ENCODE measurements at places on chromosomes 7 and 10.
A peak's percentile ranks its signal among the peaks of the same experiment; 100 is the strongest.

- no peak for DNase-seq
These were observed 289.0 kb downstream of the PLXDC2 start for GRCh38 chr10:20105236-20105635.

- DNase-seq: no peak
These were observed 128.5 kb downstream of the BTAF1 start for GRCh38 chr10:92052088-92052487.

DNA sequence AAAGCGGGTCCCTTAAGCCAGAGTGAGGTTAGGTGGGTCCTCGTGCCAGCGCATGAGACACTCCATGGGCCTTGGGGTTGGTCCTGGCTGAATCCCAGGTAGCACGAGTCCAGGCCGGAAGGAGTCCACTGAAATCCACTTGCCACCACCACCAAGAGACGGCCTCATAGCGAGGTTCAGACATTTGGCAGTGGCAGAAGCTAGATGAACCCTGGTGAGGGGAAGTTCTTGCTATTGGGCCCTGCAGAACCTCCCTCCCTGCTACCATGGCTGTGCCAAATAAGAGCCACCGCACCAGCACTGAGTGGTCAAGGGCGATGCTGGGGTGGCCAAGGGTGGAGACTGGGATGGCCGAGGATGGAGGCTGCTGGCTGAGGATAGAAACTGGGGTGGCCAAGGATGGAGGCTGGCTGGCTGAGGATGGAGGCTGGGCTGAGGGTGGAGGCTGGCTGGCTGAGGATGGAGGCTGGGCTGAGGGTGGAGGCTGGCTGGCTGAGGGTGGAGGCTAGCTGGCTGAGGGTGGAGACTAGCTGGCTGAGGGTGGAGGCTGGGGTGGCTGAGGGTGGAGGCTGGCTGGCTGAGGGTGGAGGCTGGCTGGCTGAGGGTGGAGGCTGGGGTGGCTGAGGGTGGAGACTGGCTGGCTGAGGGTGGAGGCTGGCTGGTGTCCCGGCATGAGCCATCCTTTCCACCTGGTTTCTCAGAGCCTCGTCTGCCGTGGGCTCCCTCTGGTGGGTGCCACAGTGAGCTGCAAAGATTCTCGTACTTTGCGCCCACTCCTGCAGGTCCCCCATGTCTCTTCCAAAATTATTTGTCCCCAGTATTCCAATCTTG lies 88.2 kb downstream of the ELFN1 start:
- no peak for DNase-seq

DNA sequence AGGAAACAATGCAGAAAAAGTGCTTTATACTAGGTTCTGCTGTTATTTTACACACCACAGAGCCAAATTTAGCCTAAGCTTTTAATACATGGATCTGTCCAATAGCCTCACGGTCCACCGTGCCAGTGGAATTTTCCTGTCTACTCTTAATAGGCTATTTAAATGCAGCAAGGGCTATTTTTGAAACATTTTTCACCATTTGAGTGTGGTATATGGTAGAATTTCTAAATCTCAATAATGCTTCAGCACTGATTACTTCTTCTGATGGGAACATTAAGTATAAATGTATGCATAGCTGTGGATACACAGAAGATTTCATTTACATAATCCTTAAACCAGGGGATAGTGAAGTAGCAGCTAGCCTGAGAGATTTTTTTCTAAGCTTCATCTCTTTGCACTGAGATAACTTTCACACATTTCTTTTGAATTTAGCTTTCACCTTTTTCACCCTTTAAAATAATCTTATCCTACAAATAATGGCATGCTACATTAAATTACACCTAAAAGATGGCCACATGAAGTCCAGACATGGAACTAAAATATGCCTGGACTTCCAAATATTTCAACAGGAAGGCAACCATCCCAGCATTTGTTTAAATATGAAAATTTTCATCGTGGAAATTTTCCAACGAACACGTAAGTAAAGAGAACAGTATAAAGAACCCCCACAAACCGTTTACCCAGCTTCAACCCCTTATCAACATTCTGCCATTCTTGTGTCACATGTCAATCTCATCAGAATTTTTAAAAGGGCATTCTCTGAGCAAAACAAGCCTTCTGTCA lies 45.4 kb downstream of the AMPH start:
- DNase-seq: no peak

DNA sequence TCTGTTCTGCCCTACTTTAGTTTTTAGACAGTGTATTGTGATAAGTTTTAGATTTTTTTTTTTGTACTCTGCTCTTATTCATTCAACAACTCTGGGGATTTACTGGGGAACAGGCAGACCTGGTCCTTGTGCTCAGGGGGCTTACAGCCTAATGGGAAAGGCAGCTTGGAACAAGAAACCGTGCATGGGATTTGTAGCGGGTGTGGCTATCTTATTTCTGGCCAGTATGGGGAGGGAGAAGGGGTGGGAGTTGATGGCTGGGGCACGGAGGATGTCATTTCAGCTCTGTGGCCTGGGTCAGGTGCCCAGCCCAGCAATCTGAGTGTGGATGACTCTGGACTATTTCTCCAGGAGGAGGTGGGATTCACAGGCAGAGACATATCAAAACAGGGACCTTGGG lies 47.0 kb downstream of the GRK5 start:
- DNase-seq: no peak

DNA sequence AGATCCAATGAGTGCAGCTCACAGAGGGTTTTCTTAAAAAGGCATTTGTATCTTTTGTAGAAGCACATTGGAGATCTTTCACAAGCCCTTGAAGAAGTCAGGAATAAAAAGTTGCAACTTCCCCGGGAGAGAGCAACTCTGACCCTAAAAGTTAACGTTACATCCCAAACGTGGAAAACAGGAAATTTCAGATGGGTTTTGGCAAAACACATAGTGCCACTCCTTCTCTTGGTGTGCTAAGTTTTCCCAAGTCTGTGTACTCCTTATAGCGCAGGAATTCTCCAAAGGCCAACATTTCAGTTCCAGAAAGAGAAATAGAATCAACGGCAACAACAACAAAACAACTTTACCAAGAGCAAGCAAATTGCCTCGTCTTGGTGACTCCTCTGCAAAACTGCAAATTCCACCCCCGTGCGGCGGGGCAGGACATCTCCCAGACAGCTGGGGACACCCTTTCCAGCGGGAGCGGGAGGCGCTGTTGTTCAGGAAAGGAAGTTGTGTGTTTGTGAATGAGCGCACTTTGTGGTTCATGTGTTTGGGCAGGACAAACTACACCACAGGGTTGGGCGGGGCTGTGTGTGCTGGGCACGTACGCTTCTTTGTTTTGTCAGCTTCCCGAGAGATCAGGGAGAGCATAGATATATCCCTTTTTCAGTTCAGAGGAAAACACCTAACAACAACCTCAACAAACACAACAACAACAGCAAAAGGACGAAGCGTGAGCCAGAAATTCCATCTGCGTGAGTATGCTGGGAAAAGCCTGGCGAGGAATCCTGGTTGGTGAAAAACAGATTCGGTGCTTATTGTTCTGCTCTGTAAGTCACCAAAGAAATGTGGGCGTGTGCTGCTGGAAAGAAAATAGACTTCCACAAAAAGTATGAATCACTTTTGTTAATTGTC lies 294.7 kb upstream of the PITRM1 start:
- peak; percentile 68 for DNase-seq

DNA sequence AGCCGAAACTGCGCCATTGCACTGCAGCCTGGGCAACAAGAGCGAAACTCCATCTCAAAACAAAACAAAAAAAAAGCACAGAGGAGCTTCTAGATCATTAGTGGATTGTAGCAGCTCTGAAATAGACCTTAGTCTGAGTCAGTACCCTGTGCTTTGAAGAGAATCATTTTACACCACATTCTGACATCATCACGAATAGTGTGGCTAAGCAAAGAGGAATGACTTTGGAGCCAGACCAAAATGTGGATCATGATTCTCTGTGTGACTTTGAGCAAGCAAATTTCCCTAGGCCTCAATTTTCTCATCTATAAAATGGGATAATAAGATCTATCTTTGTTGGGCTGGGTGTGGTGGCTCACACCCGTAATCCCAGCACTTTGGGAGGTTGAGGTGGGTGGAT lies 618.9 kb downstream of the CALN1 start:
- peak; percentile 21 for DNase-seq

DNA sequence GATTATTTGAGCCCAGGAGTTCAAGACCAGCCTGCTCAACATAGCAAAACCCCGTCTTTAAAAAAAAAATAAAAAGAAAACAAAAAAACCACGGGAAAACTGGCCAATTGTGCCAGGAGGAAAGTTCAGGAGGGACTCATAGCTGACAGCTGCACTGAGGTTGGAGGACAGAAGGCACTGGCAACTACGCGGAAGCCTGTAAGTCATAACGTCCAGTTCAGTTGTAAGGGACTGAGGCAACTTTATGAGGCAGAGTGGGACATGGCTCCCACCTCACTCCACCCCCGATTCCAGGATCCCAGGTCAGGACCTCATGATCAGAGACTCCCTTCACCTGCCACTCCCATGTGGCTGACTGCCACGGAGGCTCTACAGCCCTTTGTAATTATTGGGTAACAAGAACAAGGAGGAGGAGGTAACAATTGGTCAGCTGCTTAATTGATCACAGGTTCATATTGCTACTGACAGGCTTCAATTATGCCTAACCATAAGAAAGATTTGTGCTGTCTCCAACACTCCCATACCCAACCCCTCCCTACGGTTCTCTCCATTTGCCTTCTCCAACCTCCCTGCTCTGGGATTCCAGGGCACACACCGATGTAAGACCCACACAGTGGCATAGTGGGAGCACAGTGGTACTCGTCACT lies 1.9 kb upstream of the CCL24 start:
- no peak for DNase-seq

GRCh38 chr10:101617824-101618568 lies 29.9 kb downstream of the DPCD start:
- no peak for DNase-seq

DNA sequence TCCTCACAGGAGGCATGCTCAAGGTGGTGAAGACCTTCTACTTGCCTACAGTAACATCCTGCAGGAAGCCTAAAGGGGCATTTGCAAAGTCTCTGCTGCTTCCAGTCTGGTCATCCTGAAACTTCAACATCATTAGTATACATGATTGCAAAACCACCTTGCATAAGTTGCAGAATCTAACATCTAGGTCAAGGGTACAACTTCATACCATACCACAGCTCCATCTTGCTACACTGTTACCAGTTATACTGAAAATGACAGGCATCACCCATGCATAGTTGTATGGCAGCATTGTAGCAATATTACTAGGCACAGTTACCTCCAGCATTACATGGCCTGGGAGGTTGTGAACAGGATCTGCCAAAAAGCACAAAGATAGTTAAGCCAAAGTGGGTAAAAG lies 13.7 kb upstream of the MACROH2A2 start:
- DNase-seq: no peak

Measured in AG04449 (cell line).